ENCODE measurements at places on chromosomes 2 and 18.
A peak's percentile ranks its signal among the peaks of the same experiment; 100 is the strongest.

DNA sequence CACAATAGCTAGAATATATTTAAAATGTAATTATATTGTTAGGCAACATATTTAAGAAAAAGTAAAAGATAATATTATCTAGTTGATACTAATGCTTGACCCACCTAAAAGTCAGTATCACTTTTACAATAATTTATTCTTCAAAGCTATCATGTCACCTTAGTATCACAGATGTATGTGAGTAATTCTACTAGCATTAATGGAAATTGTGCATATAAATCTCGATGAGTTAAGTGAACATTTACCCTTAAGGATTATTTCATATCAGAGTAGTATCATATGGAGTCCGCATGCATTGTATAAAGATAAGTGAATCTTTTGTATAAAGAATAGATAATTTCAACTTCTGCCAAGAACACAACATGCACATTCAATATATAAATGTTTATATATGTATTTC is 103.4 kb downstream of the AGPS start:
- DNase-seq = no peak

- DNase-seq = no peak
Measured at GRCh38 chr2:14654835-14655282, 22.3 kb downstream of the LRATD1 start.

GRCh38 chr2:18910843-18911242 is 321.5 kb upstream of the NT5C1B start:
- no peak for DNase-seq

- no peak for DNase-seq
Measured at GRCh38 chr2:191253476-191253875, 8.3 kb downstream of the MYO1B start.

GRCh38 chr18:80213182-80213581 is 34.1 kb downstream of the PARD6G start:
- no peak for DNase-seq

DNA sequence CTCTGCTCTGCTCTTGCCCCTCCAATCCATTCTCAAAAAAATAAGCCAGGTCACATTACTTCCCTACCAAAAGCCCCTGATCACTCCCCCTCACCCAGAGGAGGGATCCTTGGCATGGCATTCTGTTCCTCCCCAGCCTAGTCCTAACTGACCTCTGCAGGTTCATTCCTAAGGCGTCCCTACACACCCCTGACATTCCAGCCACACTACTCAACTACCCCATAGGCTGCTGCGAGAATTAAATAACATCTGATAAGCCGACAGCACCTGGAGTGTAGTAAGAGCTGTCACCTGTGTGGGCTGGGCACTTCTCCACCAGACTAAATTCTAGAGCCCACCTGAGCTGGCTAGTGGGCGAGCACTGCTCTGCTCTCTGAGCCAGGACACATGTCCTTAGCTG is 44.7 kb upstream of the SLC1A4 start:
- DNase-seq = no peak

DNA sequence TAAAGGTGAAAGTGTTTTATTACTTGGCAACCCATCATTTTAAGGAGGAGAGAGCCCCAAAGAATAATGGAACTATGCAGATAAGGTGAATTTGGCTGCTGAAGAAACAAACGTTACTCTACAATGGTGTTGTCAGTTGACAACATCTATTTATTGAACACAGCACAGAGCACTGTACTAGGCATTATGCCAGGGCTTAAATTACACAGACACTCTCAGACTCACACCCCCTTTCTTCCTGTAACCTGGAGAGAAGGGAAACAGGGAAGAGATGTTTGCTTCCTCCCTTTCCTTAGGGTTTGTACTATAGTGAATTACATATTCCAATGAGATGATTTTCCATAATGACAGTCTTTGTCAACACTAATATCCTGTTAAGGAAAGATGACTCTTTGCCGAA is 94.0 kb upstream of the ATP5MC3 start:
- no peak for DNase-seq

GRCh38 chr2:134466141-134466540 is 212.3 kb downstream of the MGAT5 start:
- no peak for DNase-seq

GRCh38 chr2:33304032-33304864 is 172.2 kb upstream of the RASGRP3 start:
- DNase-seq = no peak

DNA sequence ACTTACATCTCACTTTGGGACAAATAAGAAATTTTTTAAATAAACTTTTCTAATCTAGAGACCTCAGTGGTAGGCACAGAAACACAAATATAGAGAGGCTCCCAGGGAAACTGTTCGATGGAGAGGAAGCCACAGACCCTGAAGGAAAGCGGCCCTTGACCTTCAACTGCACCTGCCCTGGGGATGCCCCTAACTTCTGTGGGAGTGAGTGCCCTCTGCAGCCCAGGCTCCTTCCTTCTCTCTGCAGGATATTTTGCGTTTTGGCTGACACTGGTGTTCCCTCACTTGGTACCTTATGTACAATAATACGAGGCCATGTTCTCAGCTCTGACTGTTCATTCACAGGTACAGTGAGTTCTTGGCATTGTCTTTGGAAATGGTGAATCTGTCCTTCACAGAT is 64.8 kb upstream of the MAL start:
- no peak for DNase-seq

- peak; percentile 38 for DNase-seq
Measured at GRCh38 chr2:7044253-7045250, 127.3 kb downstream of the RNF144A start.

GRCh38 chr2:44804406-44805265 is 136.9 kb upstream of the SIX3 start:
- DNase-seq = no peak

GRCh38 chr2:147351784-147352183 is 493.0 kb upstream of the ACVR2A start:
- DNase-seq = no peak

DNA sequence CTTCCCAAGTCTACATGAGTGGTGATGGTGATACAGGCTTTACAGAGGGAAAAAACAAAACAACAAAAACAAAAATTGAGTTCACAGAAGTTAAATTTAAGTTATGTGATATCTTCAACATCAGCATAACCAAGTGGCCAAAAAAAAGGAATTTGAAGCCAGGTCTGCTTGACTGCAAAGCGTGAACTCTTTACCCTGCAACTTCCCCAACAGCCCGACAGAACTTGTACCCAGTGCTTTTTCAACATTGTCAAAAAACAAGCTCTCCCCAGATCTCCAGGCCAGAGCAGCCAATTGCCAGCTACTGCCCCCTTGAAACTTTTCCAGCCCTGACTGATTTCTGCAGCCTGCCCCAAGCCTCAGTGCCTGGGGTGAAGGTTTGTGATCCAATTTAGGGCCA is 76.7 kb downstream of the RNF144A start:
- no peak for DNase-seq

- DNase-seq = no peak
Measured at GRCh38 chr2:59276033-59276432, 1034.9 kb upstream of the FANCL start.

GRCh38 chr2:119766944-119767343 is 7.2 kb downstream of the PTPN4 start:
- no peak for DNase-seq

- DNase-seq = no peak
Measured at GRCh38 chr2:10844097-10844496, 31.5 kb upstream of the PDIA6 start.

DNA sequence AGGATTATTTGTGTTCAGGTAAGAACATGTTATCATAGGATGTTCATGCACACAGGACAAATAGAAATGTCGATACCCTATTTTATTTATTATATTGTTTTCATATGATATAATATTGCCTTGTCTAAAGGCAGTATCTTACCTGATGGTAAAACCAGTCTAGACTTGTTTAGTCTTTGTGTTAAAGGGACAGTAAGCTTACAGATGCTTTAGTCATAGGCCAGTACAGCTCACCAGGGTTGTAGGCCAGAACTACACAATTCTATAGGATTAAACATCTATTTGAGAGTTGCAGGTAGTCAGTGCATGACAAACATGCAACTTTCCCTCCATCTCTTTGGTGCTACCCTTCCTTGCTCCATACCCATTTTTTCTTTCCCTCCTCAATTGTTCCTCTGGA is 158.5 kb downstream of the GALNT3 start:
- no peak for DNase-seq
